GF-D8 (cell line): ENCODE measurements at places on chromosomes 13 and 19.

- no peak for DNase-seq
These were observed 4.7 kb upstream of the MYBPC2 start for GRCh38 chr19:50427997-50428425.

GRCh38 chr13:97417698-97418097, 16.3 kb upstream of the RAP2A start:
- DNase-seq: no peak

DNA sequence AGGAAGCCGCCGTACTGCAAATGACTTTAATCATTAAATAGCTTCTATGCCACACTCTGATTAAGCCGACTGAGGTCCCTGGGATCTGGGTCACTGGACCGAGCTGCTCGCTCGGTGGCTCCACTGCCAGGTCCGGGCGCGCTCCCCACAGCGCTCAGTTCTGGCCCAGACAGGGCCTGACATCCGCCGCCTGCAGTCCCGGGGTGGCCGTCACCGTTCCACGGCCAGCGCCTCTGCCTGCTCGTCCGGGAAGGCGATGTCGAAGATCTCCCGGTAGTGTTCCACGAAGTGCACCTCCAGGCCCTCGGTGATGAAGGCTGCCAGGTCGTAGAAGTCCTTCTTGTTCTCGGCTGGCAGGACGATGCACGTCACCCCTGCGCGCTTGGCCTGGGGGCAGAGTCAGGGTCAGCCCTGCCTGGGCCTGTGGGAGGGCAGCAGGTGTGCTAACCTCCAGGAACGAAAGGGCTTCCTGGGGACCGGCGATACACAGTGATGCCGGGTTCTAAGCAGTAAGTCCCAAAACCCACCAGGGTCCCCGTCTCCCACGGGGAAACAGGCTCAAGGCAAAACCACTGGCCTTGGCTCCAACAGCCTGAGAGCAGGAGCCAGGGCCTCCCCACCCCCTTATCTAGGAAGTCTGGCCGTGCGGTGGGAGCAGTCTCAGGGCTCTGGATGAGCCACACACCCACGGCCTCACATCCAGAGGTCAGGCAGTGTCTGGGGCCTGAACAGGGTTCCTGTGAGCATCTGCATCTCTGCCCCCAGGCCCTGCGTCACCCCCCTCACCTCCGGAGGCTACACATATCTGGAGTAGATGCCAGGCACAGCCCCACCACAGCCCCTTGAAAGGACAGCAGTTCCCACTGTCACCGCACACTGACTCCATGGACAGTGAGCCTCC, 2.0 kb downstream of the RPL36 start:
- DNase-seq: no peak

GRCh38 chr19:12064590-12065538, at the start of gene ZNF844:
Gene ZNF844 (plus strand): TSS chr19:12064731. CDS start chr19:12064874, 143 bp downstream.
- peak; percentile 57 for DNase-seq

- DNase-seq: no peak
These were observed 17.9 kb upstream of the C2CD4C start for GRCh38 chr19:426725-427445.

DNA sequence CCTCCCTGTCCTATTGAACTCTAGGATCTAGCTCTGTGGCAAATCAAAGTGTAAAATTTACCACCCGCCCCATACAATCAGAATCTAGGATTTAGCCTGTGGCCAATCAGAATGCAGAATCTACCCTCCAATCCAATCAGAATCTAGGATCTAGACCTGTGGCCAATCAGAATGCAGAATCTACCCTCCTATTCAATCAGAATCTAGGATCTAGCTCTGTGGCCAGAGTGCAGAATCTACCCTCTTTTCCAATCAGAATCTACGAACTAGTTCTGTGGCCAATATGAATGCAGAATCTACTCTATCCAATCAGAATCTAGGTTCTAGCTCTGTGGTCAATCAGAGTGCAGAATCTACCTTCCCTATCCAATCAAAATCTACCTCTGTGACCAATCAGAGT, 25.8 kb downstream of the PRKD2 start:
- no peak for DNase-seq

DNA sequence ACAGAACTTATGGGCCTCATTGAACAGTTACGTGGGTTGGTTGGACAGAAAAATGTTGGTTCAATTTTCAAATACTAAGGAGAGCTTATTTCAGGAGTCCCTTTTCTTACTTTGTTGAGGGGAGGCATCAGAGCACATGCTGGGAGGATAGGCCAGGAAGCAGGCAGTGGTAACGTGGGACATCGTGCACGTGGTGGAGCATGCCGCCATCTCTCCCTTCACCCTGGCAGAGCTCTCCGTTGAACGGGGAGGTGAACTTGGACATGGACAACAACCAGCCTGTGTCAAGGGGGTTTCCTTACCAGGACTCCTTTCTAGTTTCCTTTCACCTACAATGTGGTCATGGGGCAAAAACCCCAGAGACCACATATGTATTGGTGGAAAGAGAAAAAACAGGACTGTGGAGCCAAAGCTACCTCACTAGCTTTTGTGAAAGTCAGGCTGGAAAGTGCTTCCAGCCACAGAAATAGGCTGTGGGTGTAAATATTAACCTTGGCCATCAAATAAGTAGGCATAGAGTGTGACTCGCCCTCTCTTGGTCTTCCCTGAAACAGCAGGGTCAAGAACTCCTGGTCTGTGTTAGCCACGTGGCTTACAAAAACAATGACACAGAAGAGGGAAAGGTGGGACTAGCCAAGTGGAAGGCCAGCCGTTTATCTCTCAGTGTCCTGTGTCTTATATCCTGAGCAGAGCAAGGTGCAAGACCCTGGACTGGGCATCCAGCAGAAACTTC, 14.4 kb downstream of the MICOS13 start:
- no peak for DNase-seq

GRCh38 chr13:97367016-97367822, 66.8 kb upstream of the RAP2A start:
- peak; percentile 75 for DNase-seq

DNA sequence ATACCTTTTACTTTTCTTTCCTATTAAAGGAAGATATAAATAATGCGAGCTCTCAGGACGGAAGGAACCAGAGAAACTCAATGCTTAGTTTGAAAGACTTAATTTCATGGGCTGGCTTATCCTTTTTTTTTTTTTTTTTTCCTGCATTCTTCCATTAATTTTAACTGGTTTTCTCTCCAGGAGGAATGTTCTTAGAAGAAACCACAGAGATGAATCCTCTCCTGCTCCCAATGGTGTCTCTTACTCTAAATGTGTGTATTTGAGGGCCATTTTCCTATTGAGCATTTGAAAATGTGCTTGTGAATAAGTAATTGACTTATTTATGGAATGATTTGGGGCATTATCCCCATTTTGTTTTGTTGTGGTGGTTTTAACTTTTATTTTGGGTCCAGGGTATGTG, 494.9 kb downstream of the FOXO1 start:
- no peak for DNase-seq

DNA sequence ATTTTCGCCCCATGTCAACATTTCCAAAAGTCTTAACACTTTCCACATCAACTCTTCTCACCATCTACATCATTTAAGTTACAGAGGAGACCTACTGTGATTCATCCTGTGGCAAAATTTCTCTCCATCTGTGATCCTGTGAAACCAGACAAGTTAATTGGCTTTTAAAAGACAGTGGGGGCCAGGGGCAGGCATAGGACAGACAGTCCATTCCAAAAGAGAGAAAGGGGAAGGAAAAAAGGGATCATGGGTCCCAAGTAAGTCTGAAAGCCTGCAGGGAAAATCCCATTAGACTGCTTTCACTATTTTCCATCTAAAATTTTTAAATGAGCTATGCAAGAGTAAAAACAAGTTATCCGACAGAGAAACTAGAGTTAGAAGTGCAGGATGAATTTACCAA, 121.0 kb downstream of the MRPL57 start:
- DNase-seq: no peak

DNA sequence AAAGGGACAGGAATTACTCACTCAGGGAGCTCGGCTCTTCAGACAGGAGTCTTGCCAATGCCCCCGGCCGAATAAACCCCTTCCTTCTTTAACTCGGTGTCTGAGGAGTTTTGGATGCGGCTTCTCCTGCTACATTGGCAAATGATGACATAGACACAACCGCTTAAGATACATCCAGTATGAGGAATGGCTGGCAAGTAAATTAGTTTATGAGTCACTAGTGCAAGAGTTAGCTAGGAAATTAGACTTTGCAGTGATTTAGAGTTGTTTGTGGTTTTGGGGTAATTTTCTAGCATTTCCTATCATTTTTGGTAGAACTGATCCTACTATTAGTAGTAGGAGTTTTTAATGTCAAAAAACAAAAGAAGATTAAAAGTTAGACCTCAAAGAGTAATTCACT, 166.2 kb downstream of the SLITRK1 start:
- DNase-seq: no peak

DNA sequence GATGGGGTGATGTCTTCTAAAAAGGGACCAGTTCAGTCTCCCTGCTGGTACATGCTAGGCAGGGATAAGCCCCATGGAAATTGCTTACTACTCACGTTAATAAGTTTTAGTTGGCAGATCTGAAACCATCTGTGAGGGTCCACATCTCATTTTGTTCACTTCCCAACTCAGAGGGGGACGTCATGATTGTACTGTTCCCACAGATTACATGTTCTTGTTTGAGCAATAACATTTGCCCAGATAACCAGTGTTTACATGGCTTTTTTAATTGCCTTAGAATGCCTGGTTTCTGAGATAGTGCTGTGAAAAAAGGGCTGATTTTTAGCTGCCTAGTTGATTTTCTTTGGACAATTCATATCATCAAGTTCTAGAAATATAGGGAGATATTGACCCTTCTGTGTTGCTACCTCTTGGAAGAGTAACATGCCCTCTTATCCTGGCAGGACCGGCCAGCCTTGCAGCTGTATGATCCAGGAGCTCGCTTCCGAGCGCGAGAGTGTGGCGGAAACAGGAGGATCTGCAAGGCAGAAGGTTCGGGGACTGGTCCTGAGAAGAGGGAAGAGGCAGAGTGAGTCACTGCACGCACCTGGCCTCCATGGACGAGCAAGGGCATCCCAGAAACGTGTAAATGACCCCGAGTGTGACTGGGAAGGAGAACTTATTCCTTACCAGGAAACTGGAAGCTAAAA, 9.8 kb upstream of the CHAMP1 start:
- DNase-seq: no peak

DNA sequence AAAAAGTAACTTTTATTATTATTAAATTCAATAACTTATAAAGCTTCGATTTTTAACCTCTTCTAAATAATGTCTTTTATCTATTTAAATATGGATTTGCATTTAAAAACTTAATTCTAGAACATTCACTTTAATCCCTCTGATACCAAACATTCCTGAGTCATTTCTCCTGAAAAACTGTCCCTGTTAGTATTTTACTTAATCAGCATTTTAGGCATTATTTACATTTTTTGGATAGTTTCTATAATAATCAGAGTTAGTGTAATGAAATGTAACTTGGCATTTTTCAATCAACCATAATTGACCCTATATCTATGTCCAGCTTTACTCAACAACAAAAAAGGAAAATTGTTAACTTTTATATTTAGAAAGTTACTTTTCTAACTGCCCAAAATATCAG, 428.1 kb downstream of the PCDH17 start:
- no peak for DNase-seq

GRCh38 chr13:41059456-41060081, 1.7 kb upstream of the WBP4 start:
- DNase-seq: no peak

- no peak for DNase-seq
These were observed 25.7 kb upstream of the UBE2L5 start for GRCh38 chr13:30396434-30397075.

- no peak for DNase-seq
These were observed 35.7 kb downstream of the TSKS start for GRCh38 chr19:49727217-49728030.

DNA sequence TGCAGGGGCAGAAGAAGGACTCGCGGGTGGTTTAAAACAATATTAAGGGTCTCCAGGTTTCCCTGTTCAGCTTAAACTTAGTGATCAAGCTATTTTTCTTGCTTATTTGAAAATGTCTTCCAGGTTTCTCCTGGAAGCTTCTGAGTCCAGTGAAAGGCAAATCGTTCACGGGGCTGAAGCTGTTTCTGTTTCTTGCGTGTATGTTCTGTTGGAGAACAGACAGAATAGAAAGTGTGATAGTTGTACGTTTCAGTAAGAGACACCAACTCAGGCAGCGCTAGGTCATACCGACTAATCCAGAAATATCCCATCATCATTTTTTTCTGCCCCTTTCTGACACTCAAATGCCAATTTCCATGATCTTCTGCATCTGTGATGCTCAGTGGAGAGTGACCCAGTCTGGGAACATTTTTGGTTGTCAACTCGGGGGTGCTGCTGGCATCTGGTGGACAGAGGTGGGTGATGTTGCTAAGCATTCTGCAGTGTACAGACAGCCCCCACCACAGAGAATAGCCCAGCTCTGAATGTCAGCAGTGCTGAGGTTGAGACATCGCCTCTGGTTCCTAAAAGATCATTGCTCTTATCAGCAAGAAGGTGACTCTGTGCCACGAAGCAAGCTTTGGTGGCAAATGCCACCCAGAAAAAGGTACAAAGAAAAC, 4.3 kb downstream of the KLF2 start:
- no peak for DNase-seq

DNA sequence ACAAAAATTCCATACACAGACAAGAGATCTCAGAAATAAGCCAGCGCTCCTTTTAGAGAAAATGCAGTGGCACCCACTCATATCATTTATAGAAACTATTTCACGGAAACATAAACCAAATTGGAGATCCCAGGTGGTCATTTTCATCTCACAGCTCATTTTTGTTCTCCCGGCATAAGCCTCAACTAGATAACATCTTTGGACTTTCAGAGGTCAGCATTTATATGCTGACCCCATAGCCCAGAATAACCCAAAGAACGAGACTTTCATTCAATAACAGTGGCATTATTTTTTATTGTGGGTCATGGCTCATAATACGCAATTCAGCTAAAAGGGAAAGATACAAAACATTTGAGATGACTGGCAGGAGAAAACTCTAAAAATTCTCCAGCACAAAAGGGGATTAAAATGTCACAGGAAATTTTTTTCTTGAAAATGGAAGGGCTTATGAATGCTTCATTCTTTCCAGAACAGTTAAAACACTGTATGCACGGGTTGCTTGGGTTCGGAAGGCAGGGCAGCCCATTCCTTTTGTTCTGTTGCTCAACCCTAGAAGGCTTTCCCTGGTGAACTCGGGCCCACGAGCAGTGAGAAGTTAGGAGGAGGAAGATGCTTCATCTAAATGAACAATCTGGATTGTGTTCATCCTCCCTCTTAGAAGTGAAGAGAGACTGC, 24.0 kb downstream of the STARD13 start:
- DNase-seq: no peak

GRCh38 chr13:111245576-111246384, 74.7 kb upstream of the TEX29 start:
- DNase-seq: no peak

- peak; percentile 57 for DNase-seq
These were observed 8.6 kb downstream of the LTBP4 start for GRCh38 chr19:40609561-40610395.

- DNase-seq: no peak
These were observed 4.0 kb upstream of the PCDH8 start for GRCh38 chr13:52852444-52852843.
